ENCODE measurements at places on chromosomes 3 and 15.
A peak's percentile ranks its signal among the peaks of the same experiment; 100 is the strongest.

DNA sequence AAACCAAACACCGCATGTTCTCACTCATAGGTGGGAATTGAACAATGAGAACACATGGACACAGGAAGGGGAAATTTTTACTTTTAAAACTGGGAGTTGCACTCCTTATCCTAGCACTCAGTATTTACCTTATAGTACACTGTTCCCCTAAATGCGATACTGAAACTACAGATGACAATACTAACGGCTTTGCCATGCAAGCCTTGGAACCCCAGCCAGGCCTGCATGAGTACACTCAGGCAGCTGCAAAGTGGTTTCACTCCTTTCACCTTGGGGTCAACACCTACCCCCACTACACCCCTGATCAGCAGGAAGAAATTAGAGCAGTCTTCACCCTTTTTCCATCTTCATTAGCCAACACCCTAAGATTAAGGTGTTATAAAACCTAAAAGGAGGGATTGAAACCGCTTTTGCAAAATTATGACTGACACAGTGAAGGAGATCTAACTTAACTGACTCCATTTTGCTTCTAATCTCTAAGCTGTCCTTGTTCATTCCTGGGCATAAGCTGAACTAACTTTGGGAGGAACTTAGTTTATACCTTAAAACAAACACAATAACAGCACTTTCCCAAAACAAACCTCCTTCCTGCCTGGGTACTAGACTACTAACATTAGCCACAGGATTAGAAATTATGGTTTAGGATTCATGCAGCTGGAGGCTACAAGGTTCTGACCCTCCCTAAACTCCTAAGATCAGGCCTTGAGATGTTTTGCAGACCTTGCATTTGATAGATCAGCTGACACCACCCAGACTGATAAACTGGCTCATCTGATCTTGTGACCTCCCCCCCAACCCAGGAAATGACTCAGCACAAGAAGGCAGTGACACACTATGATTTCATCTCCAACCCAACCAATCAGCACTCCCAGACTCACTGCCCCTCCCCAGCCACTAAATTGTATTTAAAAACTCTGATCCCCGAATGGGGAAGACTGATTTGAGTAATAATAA lies 452.1 kb upstream of the PPP2R3A start:
- DNase-seq, result no peak

- DNase-seq, result no peak
These were observed 14.5 kb upstream of the CAPN3 start for GRCh38 chr15:42344763-42345162.

- DNase-seq, result no peak
These were observed 70.2 kb downstream of the FOXB1 start for GRCh38 chr15:60074181-60074885.

- no peak for DNase-seq
These were observed 224.5 kb downstream of the TIGIT start for GRCh38 chr3:114518206-114518808.

- DNase-seq, result no peak
These were observed 39.3 kb downstream of the NKIRAS1 start for GRCh38 chr3:23877329-23877980.

- DNase-seq, result no peak
These were observed 25.7 kb upstream of the GOLIM4 start for GRCh38 chr3:168121184-168122017.

GRCh38 chr3:63933459-63933858 lies 21.3 kb upstream of the SCAANT1 start:
- no peak for DNase-seq

DNA sequence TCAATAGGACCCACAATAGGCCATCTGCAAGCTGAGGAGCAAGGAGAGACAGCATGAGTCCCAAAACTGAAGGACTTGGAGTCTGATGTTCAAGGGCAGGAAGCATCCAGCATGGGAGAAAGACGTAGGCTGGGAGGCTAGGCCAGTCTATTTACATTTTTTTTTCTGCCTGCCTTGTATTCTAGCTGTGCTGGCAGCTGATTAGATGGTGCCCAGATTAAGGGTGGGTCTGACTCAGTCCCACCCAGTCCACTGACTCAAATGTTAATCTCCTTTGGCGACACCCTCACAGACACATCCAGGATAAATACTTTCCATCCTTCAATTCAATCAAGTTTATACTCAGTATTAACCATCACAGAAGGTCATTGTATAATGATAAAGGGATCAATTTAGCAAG lies 15.9 kb upstream of the PIAS1 start:
- DNase-seq, result no peak

GRCh38 chr3:78887547-78888011 lies 880.2 kb downstream of the ROBO1 start:
- no peak for DNase-seq

- no peak for DNase-seq
These were observed 57.1 kb downstream of the LMLN start for GRCh38 chr3:198017090-198017489.

GRCh38 chr3:114635878-114636277 lies 342.1 kb downstream of the TIGIT start:
- DNase-seq, result no peak

DNA sequence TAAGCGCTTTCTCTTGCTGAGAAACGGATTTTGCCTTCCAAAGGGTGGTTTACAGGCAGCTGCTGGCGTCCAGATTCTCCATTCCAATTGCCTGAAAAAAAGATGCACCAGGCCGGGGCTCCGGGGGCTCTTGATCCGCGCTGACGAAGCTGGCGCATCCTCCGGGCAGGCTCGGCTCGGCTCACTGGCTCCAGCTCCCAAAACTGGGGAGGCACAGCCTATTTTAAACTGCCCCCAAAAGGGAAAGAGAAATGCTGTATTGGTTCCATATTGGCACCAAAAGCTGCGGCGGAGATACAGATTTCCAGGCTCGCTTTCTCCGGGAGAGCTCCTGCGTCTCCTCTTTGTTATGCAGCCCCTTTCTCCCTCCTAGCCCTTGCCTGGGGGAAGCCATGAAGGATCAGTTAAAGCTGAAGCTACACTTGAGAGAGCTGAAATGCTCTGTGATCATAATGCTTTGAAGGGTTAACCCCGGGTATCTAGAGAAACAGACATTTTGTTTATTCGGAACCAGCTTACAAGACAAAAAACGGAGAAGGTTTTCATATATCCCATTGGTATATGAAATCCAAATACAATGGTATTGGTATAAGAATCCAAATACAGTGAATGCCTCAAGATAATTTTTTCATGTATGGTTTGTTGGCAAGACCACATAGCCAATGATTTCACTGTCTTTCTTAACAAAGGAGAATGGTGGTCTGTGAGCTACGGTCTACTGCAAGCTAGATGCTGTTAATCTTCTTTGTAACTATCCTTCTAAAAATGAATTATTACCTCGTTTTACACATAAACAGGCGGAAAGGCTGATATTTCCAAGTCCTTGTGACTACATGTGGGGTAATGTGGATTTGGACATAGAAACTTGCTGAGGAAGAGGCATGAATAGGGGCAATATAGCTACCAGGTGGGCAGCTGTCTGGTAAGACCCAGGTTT lies 693 bp downstream of the CD200 start:
- DNase-seq, result no peak

GRCh38 chr3:77303955-77304699 lies 264.2 kb downstream of the ROBO2 start:
- no peak for DNase-seq

DNA sequence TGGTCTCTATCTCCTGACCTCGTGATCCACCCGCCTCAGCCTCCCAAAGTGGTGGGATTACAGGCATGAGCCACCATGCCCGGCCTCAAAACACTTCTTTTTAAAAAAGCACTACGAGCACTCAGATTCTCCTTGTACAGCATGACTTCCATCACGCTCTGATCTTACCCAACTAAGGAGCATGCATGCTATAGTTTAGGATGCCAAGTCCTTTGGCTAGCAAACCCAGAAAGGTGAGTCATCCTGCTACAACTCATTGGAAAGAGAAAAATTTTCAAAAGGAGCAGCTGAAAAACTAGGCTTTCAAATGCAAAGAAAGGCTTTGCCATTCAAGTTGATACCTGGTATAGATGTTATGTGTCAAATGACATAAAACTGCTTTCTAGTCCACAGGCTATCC lies 70.3 kb upstream of the PRICKLE2 start:
- no peak for DNase-seq

- DNase-seq, result no peak
These were observed 87.0 kb downstream of the CD200R1L start for GRCh38 chr3:112759681-112760080.

- no peak for DNase-seq
These were observed 22.1 kb upstream of the POLG start for GRCh38 chr15:89356634-89357298.

- DNase-seq, result no peak
These were observed 67.6 kb downstream of the HES1 start for GRCh38 chr3:194203482-194204041.

- no peak for DNase-seq
These were observed 5.1 kb upstream of the ZSCAN2 start for GRCh38 chr15:84595660-84596059.

DNA sequence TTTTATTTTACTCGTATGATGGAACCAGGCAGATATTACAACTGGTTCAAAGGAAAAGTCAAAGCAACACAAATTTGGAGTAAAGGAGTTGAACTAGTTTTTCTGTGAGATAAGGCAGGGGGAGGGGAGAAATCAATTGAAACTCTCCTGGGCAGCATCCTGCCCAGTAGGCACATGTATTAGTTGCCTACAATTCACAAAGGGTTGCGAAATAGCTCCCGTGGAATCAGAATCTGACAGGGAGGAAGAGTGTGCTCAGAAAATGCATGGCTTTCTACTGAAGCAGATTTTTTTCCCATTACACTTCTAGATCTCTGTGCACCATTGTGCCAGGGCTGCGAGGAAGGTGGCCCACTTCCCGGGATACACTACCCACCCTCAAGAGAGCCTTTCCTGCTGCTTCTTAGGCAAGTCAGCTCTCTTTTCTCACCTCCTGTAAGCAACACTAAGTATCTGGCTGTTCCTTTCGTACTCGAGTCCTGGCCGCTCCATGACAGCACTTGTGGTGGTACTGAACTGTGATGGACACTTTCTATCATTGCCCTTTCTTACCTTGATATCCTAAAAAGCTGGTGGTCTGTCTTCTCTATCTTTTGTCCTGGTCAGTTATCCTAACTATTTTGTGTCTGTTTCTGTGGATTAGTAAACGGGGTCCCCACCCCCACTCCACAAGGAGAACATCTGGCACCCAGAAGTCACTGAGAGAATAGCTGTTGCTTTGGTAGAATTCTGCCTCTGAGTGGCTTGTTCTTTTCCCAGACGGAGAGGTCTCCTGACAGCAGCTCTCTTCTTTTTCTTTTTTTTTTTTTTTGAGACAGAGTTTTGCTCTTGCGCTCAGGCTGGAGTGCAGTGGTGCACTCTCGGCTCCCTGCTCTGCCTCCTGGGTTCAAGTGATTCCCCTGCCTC lies 74.8 kb downstream of the RPL39L start:
- DNase-seq, result no peak

GRCh38 chr3:188348435-188349244 lies 194.7 kb downstream of the LPP start:
- DNase-seq, result no peak

DNA sequence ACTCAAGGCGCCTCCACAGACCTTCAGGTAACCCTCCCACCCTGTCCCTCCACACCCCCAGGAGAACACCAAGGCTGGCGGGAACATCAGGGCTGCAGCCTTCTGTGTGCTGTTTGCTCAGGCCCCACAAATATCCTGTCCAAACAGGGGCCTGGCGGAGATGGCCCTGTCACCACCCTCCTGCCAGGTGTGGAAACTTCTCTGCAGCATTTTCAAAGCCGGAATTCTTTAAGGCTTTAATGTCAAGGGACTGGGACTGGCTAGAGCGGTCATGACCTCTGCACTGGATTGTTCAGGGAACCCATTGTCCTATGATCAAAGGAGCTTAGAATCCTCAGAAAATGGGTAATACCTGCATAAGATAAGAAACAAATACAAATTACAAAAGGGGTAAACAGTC lies 46.6 kb downstream of the FBLN2 start:
- DNase-seq, result no peak

DNA sequence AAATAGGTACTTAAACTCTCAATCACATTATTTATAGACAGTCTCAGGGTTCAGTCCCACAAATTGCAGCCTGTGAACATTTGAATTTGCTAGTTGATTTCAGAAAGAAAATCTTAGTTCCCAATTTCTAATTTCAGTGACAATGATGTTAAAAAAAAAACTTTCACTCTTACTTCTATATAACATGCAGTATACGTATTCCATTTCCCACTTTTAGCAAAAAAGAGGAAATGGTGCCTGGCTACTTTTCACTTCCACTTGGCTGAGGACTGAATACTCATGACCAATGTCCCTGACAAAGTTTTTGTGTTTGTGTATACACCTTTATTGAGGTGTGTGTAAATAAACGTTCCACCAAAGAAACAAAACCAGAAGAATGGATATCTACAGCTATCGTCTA lies 32.1 kb upstream of the XCR1 start:
- DNase-seq, result no peak

DNA sequence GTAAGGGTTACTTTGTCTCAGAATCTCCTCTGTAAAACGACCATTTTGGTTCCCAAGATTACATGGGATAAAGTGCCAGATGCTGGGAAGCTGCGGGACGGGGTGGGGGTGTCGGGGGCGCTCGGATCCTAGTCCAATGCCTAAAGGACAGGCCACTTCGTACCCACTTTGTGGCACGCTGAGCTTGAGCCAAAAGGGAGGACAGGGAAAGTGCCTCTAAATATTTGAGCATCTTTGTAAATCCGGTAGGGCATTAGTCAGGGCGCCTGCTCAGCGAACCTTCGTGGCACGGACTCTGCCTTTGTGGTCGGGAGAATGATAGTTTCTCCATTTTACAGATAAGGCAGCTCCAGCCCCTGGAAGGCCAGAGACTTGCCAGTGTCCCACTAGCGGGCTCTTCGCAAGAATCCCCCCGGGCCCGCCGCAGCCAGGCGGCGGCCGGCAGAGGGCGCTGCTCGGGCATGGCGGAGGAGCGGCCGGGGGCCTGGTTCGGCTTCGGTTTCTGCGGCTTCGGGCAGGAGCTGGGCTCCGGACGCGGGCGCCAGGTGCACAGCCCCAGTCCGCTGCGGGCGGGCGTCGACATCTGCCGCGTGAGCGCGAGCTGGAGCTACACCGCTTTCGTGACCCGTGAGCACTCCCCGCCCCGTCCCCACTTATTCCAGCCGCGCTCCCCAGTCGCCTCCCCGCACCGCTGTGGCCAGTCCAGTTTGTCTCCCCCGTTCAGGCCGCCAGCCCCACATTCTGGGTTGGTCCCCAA lies 1.8 kb downstream of the RCCD1 start:
- peak; percentile 73 for DNase-seq

DNA sequence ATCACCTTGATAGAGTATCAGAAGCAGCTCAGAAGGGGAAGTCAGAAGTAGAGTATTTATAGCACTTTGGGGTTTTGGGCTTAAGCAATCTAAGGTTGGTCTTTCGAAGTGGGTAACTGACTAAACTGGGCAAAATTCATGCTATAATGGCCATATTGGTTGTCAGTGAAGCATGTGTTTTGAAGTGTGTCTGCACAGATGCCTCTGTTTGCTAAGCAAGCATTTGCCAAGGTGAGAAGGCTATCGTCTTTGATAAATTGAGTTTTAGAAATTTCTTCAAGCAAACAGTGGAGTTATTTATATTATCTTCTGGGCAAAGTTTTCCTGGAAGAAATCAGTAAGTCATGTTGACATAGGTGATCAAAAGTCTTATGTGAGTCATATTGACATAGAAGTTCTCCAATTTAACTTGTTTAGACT lies 412.8 kb upstream of the TGFBR2 start:
- DNase-seq, result no peak

GRCh38 chr3:20558161-20558560 lies 372.2 kb upstream of the SGO1 start:
- no peak for DNase-seq

- no peak for DNase-seq
These were observed 77.3 kb downstream of the CPNE4 start for GRCh38 chr3:131957511-131957910.

GRCh38 chr15:26260517-26261133 lies 397.5 kb upstream of the ATP10A start:
- peak; percentile 16 for DNase-seq

Measured in stimulated activated CD4-positive, alpha-beta T cell treated with anti-CD3 and anti-CD28 coated beads, Interleukin-2, amount 100 ng/mL, for 48 hours (primary cell).